ENCODE measurements at places on chromosomes 3 and 15.

DNA sequence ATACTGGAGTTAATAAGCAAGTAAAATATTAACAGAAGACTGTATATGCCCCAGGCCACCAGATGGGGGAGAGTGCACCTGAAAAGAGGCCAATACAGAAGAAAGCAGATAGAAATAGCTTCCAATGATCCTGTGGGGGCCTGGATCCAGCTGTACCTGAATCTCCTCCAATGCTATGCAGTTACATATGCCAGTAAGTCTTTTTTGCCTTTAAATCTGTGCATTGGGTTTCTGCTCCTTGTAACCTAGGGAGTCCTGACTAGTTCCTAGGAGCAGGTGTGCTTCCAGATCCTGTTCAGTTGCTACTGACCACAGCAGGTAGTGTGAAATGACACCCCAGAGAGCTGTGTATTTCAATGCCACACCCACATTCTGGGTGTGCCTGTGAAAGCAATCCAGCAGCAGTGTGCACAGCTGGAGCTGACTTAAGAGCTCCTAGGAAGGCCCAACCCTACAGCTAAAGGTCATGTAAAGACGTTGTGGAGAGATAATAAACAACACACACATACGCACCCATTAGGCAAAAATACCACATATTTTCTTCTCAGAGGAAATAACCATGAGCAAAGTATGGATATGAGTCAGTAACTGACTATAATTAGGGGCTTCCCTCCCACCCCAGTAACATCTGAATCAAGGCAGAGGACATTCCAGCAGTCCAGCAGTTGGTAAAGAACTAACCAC, 62.2 kb upstream of the AKAP13 start:
- peak; percentile 90 for DNase-seq

GRCh38 chr3:105827959-105828358, 40.9 kb downstream of the CBLB start:
- peak; percentile 93 for DNase-seq

DNA sequence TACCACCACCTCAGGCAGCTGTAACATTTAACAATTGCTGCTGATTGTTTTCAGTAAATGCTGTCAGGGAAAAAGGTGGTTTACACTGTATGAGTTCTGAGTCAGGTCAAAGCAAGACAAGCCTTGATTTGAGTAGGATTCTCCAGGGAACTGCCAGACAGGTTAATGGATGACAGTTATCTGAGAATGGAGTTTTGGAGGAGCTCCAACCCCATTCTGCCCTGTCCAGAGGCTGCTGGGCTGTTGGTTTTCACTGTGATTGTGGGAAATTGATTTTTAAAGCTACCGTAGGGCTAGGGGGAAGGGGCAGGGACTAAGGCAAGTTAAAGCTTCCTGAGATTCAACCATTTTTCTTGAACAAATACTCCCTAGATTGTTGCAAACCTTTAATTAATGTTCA, 39.9 kb downstream of the TICRR start:
- no peak for DNase-seq

- DNase-seq, result no peak
Measured at GRCh38 chr3:96000966-96001365, 813.4 kb upstream of the EPHA6 start.

DNA sequence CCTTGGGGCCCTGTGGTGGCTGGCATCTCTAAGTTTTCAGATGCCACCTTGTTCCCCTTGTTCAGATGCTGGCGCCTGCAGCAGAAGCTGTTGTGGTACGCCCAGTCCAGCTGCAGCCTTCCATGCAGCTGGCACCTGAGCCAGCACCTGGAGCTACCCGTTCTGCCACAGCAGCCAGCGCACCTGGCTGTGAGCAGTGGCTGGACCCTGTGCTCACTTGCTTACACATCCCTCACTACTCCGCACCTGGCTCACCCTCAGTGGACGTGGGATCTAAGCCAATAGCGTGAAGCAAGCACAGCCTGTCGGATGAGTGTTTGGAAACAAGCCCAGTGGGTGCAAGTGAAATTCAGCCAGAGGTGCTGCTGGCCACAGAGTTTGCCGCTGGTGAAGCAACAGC, 607.5 kb upstream of the BCHE start:
- no peak for DNase-seq
